NCI-H69 (cell line): ENCODE measurements at places on chromosomes 3 and 15.

DNA sequence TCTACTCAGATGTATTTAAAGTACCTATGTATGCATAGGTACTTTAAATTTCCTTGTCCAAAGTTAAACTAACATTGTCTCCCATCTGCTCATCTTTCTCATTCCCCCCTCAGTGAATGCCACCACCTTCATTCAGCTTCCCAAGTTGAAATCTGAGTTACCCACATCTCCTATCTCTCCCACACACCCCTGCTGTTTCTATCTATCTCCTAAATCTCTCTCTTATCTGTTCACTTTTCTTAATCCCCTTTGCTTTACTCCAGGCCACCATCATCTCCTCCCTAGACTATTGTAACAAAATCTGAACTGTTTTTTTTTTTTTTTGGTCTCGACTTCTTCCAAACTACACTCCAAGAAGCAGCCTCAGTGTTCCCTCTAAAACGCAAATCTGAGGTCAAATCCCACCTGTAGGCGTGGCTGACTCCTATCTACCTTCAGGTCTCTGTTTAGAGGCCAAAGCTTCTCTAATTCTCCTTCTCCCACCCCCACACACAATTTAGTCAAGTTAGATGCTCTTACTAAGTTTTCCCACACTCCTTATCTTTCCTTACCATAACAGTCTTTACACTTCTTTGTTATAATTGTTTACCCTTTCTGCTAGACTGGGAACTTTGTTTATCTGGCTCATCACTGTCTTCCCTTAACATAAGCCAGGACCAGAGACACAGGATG lies 3.5 kb upstream of the NEO1 start:
- DNase-seq = no peak

GRCh38 chr15:63530235-63530634 lies 25.8 kb downstream of the USP3 start:
- DNase-seq = no peak

DNA sequence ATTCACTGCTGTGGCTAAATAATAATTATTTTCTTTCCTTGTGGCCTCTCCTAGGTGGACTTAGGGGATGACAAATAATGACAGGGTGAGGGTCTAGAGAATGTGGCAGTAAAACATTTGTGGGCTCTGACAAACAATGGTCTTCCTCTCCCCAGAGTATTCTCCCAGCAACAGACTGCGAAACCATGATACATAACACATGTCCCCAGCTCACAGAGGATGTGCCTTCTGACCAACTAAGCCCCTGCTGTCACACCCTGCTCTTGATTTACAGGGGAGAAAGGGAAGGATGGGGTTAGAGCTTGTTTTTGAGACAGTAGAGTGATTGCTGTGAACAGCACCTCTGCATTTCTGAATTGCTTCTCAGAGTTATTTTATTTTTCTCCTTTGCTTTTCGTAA lies 116.6 kb upstream of the CTDSPL start:
- no peak for DNase-seq

DNA sequence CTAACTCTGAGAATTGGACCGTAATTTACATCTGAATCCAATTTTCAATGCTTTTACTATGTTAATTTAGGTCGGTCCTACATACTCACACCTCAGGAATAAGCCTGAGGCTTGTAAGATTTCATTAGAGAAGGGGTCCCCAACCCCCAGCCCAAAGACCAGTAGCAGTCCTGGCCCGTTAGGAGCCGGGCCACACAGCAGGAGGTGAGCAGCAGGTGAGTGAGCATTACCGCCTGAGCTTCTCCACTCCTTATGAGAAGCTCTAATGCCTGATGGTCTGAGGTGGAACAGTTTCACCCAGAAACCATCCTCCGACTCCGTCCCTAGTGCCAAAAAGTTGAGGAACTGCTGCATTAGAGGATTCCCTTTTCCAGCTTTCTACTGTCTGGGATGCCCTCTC lies 757.3 kb downstream of the SI start:
- no peak for DNase-seq

DNA sequence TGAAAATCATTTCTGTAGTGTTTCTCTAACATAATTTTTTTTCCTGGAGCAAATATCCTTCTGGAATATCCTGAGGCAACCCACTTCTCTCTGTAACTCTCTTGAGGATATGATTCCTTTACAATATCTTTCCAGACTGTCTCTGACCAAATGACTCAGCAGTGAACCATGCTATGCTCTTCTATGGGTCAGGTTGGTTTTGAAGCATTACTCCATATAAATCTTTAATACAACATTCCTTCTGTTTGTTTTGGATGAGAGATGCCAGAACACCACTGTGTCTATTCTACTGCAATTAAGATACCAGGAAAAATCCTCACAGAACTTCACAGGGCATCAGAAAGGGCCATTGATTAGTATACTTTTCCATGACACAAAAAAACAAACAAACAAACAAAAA lies 626.4 kb upstream of the ZNF385D start:
- DNase-seq = no peak

GRCh38 chr15:22229990-22230819 lies 149.9 kb downstream of the OR4M2 start:
- no peak for DNase-seq

- peak; percentile 8 for DNase-seq
Observed at GRCh38 chr3:53030619-53031449, 15.0 kb downstream of the SFMBT1 start.

- peak; percentile 93 for DNase-seq
Observed at GRCh38 chr15:36888011-36888992, 212.0 kb downstream of the MEIS2 start.

DNA sequence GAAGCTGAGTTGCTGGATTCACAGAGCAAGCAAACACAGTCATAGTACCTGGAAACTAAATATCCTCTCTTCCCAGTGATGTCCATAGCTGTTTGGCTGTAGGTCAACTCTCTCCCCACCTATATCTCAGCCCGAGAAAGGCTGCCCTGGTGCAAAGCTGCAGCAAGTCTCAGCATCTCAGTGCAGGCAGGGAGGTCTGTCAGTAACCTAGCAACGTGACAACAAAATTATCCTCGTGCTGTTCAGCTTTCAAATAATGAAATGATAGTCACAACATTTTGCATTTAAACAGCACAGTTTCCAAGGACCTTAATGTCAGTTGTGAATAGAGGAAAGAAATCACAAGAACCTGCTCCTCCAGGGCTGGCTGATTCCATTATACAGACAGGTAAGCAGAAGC lies 83.6 kb downstream of the CHST2 start:
- DNase-seq = no peak

DNA sequence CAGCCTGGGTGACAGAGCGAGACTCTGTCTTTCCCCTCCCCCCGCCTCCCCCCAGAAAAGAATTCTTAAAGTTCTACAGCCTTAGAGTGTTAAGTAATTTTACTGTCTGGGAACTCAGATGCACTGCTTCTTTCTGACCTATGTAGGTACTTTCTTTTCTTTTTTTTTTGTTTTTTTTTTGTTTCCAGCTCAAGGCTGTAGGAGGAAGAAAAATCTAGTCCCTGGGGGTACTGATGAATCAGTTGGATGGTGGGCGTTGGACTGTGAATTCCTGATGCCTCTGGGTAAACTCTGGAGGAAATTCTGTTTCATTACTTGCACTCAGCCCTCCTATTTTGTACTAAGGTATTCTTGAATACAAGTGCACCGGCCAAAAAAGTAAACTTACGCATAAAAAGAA lies 10.8 kb downstream of the GHRL start:
- no peak for DNase-seq

GRCh38 chr3:193132964-193133363 lies 108.1 kb upstream of the PLAAT1 start:
- DNase-seq = no peak

- DNase-seq = peak; percentile 90
Observed at GRCh38 chr3:181943285-181943684, 231.6 kb downstream of the SOX2 start.

- DNase-seq = peak; percentile 6
Observed at GRCh38 chr3:59695860-59696259, 646.0 kb upstream of the CFAP20DC start.

- no peak for DNase-seq
Observed at GRCh38 chr3:189598530-189599225, 32.5 kb upstream of the TP63 start.

DNA sequence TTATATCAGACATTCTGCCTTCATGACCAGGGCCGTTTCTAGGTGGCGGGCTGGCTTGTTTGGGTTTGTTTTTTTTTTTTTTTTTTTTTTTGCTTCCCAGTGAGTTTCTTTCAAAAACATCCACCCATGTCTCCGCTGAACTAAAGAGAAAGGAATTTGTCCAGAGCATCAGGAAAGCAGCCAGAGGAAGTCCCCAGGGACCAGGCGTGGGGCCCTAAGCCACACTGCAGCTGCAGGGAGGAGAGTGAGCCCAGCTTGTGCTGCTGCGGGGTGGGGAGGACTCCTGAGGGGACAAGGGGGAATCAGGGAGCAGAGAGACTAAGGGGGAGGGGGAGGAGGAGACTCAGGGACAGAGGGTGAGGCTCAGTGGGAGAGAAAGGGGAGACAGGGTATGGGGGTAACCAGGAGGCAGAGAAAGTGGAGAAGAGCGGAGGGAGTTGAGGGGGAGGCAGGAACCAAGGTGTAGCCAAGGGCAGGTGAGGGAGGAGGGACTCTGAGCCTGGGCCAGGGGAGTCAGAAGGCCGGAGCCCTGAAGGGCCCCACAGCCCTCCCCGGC lies 49.5 kb downstream of the CYP11A1 start:
- peak; percentile 92 for DNase-seq

DNA sequence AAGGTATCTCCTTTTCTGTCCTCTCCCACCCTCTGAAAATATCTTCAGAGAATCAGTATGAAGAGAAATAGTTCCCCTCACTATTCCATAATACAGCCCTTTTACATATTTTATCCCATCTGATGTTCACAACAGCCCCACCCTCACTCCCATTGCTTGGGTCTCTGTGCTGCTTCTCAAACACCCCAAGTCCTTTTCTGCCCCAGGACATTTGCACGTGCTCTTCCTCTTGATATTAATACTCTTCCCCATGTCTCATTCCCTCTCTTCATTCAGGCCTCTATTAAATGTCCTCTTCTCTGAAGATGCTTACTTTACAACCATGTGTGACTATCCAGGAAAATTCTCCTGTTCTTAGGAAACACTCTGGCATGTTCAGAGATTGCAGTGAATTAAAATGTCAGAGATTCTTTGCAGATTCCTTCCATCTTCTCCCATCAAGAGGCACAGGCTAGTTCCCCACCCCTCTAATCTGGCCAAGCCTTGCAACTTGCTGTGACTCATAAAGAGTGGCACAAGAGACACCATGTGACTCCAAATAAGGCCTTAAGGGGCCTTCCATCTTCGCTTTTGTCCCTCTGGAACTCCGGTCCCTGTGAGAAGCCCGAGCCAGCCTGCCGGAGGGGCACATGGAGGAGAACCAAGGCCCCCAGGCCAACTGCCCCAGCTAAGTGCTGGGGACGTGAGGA lies 128.5 kb downstream of the CHSY1 start:
- DNase-seq = no peak

DNA sequence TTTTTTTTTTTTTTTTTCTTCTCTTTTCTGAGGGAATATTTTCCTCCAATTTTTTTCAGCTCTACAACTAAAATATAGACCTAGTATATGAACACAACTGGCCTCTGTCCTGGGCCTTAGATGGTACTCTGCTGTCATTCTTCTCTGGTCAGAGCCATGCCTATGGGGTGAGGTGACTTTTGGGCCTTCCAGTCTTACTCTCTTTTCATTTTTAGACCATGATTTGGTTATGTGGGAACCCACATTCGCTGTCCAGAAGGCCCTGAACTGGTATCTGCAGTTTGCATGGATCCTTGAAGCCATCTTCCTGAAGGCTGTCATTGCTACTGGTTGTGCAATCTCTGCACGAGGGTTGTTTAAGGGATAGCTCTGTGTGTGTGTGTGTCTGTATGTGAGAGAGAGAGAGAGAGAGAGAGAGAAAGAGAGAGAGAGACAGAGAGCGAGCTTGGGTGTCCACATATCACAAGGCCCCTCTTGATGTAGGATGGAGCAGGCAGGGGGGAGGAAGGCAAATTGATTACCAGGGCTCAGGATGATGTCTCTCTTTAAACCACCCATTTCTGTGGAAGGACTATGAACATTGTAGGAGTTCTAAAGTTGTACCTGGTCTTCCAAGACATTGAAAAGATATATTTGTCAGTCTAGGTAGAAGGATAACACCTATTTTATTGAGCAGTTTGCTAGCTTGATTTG lies 6.9 kb downstream of the TGFBR2 start:
- DNase-seq = no peak

GRCh38 chr15:98899272-98900021 lies 108.1 kb downstream of the PGPEP1L start:
- DNase-seq = no peak

- no peak for DNase-seq
Observed at GRCh38 chr3:171204942-171205341, 178.4 kb upstream of the SLC2A2 start.

GRCh38 chr15:39587731-39588530 lies 7.1 kb downstream of the THBS1 start:
- no peak for DNase-seq

GRCh38 chr3:44510000-44510368 lies 32.5 kb upstream of the ZNF445 start:
- peak; percentile 27 for DNase-seq

DNA sequence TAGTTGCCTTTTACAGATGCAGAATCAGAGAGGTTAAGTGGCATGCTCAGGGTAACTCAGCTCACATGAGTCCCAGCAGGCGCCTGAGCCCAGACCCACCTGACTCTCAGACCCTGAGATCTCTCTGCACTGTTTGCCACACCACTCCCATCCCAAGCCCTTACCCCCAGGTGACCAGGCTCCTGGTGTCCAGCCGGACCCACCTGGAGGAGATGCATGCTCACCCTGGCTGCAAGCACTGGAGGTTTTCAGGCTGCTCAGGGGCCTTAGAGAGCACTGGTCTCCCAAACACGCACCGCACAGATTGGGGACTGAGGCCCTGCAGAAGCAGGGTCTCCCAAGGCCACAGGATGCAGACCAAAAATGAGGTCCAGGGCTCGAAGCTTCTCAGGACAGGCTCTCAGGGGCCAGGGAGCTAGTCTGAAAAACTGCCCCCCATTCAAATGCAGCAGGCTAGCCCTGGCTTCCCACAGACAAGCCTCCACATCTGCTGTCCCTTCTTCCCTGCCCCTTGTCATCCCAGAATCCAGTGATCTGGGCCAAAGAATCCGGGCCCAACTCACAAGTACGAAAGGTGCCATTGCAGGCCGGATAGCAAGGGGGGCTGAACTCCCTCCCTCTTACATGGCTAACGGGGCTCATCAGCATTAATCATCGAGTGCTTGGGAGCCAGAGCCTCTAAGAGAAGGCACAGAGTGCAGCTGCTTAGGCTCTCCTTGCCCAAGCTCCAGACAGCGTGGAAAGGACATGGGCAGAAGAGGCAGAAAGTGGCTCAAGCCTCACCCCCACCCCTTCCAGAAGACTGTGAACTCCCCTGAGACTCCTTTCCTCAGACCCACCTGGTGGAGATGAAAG lies 90.2 kb upstream of the PRR20G start:
- no peak for DNase-seq

DNA sequence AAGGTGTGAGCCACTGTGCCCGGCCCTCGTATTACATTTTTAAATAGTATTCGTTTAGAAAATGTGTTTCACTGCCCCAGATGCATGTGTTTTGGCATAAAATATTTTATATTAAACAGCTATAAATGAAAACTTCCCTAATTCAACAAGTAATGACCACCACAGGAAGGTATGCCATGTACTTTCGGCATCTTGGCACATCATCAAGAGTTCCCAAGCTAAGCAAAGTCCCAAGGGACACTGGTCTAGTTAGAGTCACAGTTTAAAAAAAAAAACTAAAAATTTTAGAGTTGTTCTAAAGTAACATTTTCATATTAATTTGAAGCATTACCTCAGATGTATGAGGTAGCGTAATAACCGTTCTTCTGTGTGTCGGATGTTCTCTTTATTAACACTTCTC lies 15.6 kb upstream of the ARPP19 start:
- DNase-seq = peak; percentile 13

- peak; percentile 64 for DNase-seq
Observed at GRCh38 chr15:39908186-39908585, 11.9 kb downstream of the GPR176 start.

GRCh38 chr15:81050805-81051204 lies 50.1 kb downstream of the TLNRD1 start:
- DNase-seq = peak; percentile 49
